ENCODE measurements at places on chromosomes 7 and 10.

GRCh38 chr7:123537026-123537642, 2.7 kb upstream of the IQUB start:
- no peak for DNase-seq

DNA sequence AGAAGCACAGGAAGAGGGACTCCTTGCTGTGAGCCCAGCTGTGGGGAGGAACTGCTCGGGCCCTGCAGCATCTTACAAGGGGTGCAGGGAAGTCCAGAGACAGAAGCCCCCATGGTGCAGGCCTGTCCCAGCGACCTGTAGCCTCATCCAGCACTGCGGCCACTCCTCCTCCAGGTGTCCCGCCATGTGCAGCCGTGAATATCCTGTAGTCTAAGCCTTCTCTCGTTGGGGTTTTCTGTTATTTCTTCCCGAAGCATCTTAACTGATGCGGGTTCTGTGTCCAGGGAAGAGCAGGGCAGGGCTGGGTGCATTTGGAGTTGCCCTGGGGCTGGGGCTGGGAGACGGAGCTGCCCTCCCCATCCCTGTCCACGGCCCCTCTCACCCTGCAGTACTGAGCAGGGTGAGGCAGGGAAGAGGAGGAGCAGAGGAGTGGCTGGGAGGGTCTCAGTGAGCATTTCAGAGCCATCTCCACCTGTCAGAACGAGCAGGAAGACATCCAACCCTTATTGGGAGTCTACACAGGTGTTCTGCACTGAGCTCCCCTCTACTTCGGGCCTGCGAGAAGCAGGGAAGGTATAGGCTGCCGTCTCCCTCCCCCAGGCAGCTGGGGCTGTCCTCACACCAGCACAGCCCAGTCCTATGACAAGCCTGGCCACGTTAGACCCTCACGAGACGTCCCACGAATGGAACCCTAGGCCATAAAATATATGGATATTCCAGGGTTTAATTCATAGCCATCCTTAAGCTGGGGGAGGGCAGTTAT, 494.5 kb downstream of the DNAJB6 start:
- no peak for DNase-seq

DNA sequence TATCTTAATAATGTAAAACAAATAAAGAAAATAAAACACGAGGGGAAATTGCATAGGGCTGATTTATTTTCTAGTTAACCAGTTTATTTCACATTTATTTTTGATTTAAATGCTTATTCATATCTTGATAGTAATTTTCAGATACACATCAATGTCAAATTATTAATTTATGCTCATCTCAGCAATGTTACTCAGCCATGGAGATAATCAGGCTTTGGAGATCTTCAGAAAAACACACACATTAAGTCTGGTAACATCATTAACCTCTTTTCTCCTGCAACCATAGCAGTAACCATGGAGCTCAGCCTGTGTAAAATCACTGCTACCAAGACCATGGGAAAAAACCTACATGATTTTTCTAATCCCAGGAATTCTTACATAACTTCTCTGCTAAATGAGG, 31.9 kb upstream of the TBX20 start:
- no peak for DNase-seq

DNA sequence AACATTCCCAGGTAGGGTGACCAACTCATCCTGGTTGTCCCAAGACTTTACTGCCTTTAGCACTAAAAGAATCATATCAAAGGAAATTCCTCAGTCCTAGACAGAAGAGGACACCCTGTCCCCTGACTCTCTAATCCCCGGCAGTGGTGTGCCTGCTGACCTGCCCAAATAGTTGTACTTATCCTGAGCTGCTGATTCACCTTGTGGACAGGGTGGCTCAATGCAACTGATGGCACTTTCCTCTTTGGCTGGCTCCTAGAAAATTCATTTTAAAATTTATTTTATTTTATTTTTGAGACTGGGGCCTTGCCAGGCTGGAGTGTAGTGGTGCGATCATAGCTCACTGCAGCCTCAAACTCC, 111.7 kb downstream of the JCAD start:
- DNase-seq, result no peak

DNA sequence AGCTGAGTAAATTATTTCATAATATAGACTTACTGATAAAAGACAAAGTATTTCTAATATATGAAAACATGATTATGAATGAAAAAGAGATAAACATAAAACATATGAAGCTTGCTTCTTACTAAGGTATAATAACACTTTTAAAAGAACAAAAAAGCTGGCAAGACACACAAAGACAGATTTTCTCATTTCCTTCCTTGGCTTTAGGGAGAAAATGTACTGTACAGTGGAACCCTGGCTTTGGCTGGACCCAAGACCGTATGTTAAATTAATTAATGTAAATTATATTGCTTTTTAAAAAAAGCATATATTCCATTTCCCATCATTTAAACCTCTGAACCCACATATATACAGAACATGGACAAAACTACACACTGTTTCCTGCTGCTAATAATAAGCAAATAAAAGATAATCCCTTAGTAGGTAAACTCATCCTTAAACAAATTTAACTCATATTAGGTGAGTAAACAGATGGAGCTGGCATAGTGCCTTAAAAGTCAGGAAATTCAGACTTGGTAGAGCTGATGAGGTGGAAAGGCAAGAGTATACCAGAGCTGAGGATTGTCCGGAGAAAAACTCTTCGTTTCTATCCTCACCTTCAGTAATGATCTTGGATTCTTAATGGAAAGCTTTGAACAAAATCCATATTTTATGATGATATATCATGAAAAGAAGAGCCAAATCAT, 1016.4 kb upstream of the KCND2 start:
- DNase-seq, result no peak

DNA sequence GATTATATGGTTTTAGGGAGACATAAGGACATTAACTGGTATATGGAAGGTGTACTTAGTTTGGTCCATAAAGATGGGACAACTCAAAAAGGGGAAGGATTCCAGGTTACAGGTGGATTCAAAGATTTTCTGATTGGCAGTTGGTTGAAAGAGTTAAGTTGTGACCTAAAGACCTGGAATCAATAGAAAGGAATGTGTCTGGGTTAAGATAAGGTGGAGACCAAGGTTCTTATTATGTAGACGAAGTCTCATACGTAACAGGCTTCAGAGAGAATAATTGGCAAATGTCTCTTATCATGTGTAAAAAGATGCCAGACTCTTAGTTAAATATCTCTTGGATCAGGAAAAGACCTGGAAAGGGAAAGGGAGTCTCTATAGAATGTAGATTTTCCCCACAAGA, 1.0 kb upstream of the TRDMT1 start:
- DNase-seq, result no peak

- no peak for DNase-seq
Observed at GRCh38 chr7:34756025-34756437, 98.0 kb downstream of the NPSR1 start.

- DNase-seq, result no peak
Observed at GRCh38 chr7:117769085-117769484, 104.2 kb downstream of the CTTNBP2 start.

- no peak for DNase-seq
Observed at GRCh38 chr10:97719602-97720001, 6.1 kb downstream of the MARVELD1 start.

DNA sequence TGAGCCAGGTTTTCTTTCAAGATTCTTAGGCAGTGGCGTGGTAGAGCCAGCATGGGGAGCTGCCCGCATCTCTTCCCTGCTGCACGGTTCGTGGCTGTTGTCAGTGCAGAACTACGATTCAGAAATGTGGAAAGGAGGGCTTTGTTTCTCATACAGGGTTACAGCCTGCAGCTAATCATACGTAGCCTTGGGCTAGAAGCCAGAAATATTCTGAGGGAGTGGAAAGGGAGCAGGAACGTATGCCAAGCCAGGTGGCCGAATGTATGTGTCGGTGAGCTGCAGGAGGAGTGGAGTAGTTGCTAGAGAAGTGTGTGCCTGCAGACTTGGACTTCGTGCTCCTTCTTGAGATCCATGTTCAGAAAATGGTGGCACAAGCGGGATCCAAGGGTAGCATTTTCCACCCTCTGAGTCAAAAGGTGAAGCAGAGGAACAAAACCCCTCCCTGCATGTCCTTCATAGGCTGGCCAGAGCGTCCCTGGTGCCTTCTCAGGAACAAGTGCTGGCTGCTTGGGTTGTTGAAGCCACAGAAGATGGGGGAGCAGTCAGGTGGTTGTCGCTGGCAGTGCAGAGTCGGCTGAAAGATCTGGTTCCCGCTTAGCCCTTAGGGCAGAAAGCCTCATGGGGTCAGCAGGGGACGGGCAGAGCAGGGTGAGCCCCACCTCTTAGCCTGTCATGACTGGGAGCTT, 40.9 kb downstream of the LANCL2 start:
- DNase-seq, result no peak

GRCh38 chr7:74376256-74377036, 77.3 kb upstream of the GTF2IRD1 start:
- DNase-seq, result no peak

- no peak for DNase-seq
Observed at GRCh38 chr7:73986158-73986631, 41.8 kb upstream of the ELN start.
